ENCODE measurements at places on chromosomes 7 and 10. TPM values are rescaled to one million over a fixed set of nuclear protein-coding genes. Genes with fewer than 3 reads are reported as not detected.

GRCh38 chr7:79091011-79091410 lies 362.5 kb downstream of the MAGI2 start:
- no peak overlapping the region for H3K27ac ChIP-seq
- H3K4me1 ChIP-seq = no peaks in the 10 kb centered on the region
- H3K4me3 ChIP-seq = no peak overlapping the region
- no peaks in the 10 kb centered on the region for H3K36me3 ChIP-seq
- DNase-seq = no peak

The MINDY4 gene
- total RNA-seq = 25.9 TPM

DNA sequence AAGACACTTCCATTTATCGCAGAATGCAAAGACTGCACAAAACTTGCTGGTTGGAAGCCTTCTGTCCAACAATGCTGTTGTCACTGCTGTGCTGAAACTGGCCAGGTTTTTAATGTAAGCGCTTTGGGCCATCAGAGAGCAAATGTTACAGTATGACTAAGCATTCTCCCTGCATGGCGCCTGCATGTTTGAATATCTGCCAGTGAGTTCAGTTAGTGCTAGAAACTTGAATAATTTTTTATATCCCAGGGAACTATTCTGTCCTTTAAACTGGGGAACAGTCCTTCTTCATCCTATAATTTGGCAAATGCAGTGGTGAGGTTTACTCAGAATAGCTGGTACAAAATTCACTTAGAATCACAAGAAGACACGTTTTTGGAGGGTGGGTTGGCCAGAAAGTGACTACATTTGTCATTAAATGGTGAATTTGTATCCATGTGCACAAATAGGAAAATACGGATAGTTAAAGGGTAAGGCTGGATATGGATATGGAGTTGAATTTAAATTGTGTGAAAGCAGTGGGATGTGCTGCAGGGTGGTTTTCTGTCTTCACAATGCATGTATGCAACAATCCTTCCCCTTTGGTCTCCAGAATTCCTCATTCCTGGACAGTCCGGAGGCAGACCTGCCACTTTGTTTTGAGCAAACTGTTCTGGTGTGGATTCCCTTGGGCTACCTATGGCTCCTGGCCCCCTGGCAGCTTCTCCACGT lies 1.7 kb downstream of the ABCC2 start:
- no peak for DNase-seq
- no peaks in the 10 kb centered on the region for H3K36me3 ChIP-seq
- H3K4me3 ChIP-seq = no peak overlapping the region
- H3K27ac ChIP-seq = no peak overlapping the region
- H3K27me3 ChIP-seq = no peaks in the 10 kb centered on the region

The RPEL1 gene
- not detected for total RNA-seq

The NRP1 gene
- 45.8 TPM for total RNA-seq

The PIP4K2A gene
- 23.7 TPM for total RNA-seq

DNA sequence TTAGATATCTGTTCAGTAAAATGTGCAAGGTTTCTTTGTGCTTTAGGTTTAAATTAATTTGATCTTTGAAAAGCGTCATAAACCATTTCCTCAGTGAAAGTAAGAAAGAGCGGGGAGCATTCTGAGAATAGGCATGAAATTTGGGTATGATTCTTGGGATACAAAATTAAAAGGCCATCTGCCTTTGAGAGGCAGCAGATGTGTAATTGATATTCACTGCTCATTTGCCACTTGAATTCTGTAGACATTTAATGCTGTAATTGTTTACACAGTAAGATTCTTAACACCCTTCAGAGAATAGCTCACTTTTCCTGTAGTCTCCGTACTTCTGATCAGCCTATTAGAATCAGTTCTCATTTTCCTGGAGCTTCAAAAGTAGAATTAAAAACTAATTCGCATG lies 18.7 kb downstream of the FRMD4A start:
- DNase-seq = no peak
- no peak overlapping the region for H3K27ac ChIP-seq
- H3K27me3 ChIP-seq = no peaks in the 10 kb centered on the region
- H3K36me3 ChIP-seq = no peaks in the 10 kb centered on the region
- H3K4me3 ChIP-seq = no peak overlapping the region
- H3K4me1 ChIP-seq = no peaks in the 10 kb centered on the region

- H3K4me1 ChIP-seq = no peaks in the 10 kb centered on the region
- no peak overlapping the region for H3K4me3 ChIP-seq
- H3K27ac ChIP-seq = no peak overlapping the region
- DNase-seq = no peak
- no peaks in the 10 kb centered on the region for H3K27me3 ChIP-seq
Measured at GRCh38 chr10:14880229-14880628, 1.6 kb downstream of the SUV39H2 start.

The TBC1D12 gene
- 10.0 TPM for total RNA-seq

The TSPAN33 gene
- 2.1 TPM for total RNA-seq

- no peaks in the 10 kb centered on the region for H3K36me3 ChIP-seq
- DNase-seq = no peak
- no peak overlapping the region for H3K27ac ChIP-seq
- no peaks in the 10 kb centered on the region for H3K27me3 ChIP-seq
- H3K4me1 ChIP-seq = no peaks in the 10 kb centered on the region
Measured at GRCh38 chr7:92849322-92849721, 12.9 kb upstream of the CDK6 start.

DNA sequence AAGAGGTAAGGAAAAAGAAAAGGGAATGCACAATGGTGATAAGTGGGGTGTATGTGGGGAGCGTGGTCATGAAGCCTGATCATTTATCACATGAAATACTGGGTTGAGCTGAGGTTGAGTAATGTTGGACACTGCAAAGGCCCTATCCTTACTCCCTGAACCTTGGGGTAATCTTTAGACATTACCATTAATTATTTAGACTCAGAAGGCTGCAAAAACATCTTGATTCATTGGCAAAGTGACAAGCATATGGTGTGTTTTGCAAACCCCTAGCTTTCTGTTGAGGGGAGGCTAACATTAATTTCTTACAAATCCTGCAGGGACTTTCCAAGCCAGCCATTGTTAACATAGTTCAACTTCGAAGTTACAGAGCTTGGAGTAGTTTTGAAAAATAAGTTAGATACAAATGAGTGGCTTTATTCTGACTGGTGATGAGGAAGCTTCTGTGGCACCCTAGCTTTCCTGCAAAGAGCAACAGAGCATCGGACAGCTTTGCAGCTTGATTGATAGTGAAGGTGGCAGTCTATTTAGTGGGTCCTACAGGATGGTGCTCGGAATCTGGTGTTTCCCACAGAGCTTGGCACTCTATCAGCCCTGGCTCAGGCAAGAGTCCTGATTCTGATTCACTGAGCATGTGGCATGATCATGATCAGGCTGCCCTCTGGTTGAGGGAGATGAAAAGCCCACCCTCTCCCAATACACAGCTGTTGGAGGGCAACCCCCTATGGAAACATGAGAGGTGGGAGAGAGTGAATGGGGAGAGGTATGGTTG lies 153.7 kb upstream of the NPVF start:
- no peaks in the 10 kb centered on the region for H3K4me1 ChIP-seq
- no peaks in the 10 kb centered on the region for H3K27me3 ChIP-seq
- H3K4me3 ChIP-seq = no peak overlapping the region
- no peaks in the 10 kb centered on the region for H3K36me3 ChIP-seq
- DNase-seq = no peak
- H3K27ac ChIP-seq = no peak overlapping the region

- no peaks in the 10 kb centered on the region for H3K27me3 ChIP-seq
- H3K4me3 ChIP-seq = no peak overlapping the region
- H3K36me3 ChIP-seq = no peaks in the 10 kb centered on the region
- no peaks in the 10 kb centered on the region for H3K4me1 ChIP-seq
- DNase-seq = no peak
- no peak overlapping the region for H3K27ac ChIP-seq
Measured at GRCh38 chr7:22681312-22681711, 45.7 kb upstream of the IL6 start.

DNA sequence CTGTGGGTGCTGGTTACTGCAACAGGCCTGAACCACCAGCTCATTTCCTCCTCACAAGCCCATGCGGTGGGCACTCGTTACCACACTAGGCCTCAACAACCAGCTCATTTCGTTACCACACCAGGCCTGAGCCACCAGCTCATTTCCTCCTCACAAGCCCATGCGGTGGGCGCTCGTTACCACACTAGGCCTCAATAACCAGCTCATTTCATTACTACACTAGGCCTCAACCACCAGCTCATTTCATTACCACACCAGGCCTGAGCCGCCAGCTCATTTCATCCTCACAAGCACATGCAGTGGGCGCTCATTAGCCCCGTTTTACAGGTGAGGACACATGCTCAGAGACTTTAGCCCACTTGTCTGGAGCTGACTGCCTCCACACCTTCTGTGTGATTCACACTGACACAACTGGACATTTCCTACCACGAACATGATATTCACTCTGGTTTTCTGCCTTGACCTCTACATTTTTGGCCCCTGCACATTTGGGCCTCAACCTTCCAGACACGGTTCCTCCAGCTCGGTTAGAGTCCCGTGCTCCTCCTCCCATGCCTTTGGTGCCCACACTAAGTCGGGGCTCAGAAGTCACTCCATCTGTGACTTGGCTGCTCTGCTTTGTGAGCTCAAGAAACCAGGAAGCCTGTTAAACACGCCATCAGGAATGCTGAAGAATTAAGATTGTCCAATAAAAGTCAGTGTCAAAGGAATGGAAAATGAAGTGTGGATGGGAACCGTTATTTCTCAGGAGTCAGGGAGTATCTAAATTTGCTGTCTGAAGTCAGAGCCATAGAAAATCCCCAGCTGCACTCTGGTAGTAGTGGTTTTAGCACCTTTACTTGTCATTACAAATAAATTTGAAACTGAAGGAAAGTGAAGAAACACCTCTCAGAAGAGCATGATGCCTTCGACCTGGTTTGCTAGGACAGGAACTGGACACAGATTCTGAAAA lies 55.8 kb upstream of the LANCL2 start:
- peaks cover 2% of the 10 kb centered on the region for H3K4me1 ChIP-seq
- H3K36me3 ChIP-seq = no peaks in the 10 kb centered on the region
- H3K27me3 ChIP-seq = no peaks in the 10 kb centered on the region
- DNase-seq = no peak
- H3K4me3 ChIP-seq = no peak overlapping the region

The FRAT1 gene
- total RNA-seq = 8.2 TPM

- no peaks in the 10 kb centered on the region for H3K4me1 ChIP-seq
- no peak overlapping the region for H3K4me3 ChIP-seq
- DNase-seq = no peak
- H3K36me3 ChIP-seq = no peaks in the 10 kb centered on the region
- H3K27me3 ChIP-seq = no peaks in the 10 kb centered on the region
- H3K27ac ChIP-seq = no peak overlapping the region
Measured at GRCh38 chr7:47080816-47081215, 501.1 kb downstream of the TNS3 start.

The FEZF1 gene
- not detected for total RNA-seq

The WNT8B gene
- total RNA-seq = not detected

The SFTPA1 gene
- total RNA-seq = 1.6 TPM

- peaks cover 3% of the 10 kb centered on the region for H3K4me1 ChIP-seq
- no peaks in the 10 kb centered on the region for H3K27me3 ChIP-seq
- no peaks in the 10 kb centered on the region for H3K36me3 ChIP-seq
- no peak overlapping the region for H3K27ac ChIP-seq
- no peak for DNase-seq
Measured at GRCh38 chr7:117875566-117875965, 2.3 kb upstream of the CTTNBP2 start.

- peak overlapping the region; percentile 89 for H3K27ac ChIP-seq
- peak overlapping the region; percentile 88 for H3K4me3 ChIP-seq
- H3K4me1 ChIP-seq = peaks cover 15% of the 10 kb centered on the region
Measured at GRCh38 chr10:68333058-68333395, 299 bp upstream of the PBLD start.

- H3K27me3 ChIP-seq = no peaks in the 10 kb centered on the region
- no peaks in the 10 kb centered on the region for H3K36me3 ChIP-seq
- no peaks in the 10 kb centered on the region for H3K4me1 ChIP-seq
- no peak for DNase-seq
- H3K27ac ChIP-seq = no peak overlapping the region
Measured at GRCh38 chr10:104809288-104810090, 168.4 kb downstream of the SORCS3 start.

- H3K27ac ChIP-seq = no peak overlapping the region
- H3K4me3 ChIP-seq = no peak overlapping the region
- no peak for DNase-seq
- H3K4me1 ChIP-seq = no peaks in the 10 kb centered on the region
- H3K36me3 ChIP-seq = no peaks in the 10 kb centered on the region
- H3K27me3 ChIP-seq = no peaks in the 10 kb centered on the region
Measured at GRCh38 chr10:128626397-128627000, 500.3 kb upstream of the MKI67 start.
